ENCODE measurements at places on chromosomes 12 and 14.
A peak's percentile ranks its signal among the peaks of the same experiment; 100 is the strongest.

DNA sequence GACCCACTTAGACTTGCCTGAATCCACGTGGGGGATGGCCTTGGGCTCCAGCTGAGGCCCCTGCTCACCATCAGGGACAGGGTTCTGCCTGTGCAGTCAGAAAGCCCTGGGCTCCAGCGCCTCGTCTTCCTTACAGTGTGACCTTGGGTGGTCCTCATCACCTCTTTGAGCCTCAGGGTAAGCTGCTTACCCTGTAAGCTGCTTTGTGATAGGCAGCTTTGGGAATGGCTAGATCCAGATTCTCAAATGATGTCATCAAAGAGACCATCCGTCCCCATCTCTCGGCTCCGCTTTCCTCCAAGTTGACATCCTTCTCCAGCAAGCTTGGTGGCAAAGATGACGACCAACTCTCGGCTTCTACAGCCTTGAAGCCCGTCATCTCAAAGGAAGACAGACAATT, 127.0 kb downstream of the ADCK1 start:
- no peak for DNase-seq

DNA sequence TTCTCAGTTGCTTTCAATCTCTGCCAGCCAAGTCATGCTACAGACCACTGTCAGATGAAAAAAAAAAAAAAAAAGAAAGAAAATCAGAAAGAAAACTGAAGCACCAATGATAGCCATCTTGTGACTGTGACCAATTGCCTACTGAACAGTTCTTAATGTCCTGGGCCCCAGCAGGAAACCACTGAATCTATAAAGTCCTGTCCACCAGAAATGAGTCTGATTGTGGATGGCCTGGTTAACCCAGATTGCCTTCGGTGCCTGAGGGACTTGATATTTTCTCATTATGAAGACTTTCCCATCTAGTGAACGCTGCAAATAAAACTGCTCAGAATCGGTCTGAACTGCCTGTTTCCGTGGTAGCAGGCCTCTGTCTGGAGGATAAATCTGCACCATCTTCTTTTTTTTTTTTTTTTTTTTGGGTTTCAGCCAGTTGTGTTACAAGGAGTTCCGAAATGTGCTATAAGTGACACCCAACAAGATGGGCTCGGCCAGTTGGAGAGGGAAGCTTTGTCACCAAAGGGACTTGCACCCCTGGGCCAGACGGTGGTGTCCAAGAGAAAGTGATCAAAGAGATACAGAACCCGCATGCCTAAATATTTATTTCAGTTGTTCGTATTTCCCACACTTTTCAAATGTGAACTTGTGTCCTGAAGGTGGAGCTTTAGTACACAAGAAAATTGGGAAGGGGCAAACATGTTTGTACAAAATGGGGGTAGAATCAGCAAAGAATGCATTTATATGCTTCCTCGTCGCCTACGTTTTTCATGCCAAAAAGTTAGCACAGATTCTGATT, 3.0 kb upstream of the PLXNC1 start:
- peak; percentile 32 for DNase-seq

- no peak for DNase-seq
These were observed 159.0 kb downstream of the LRIG3 start for GRCh38 chr12:58761308-58761707.

GRCh38 chr14:104141621-104142091, 3.3 kb downstream of the KIF26A start:
- DNase-seq = no peak

- DNase-seq = no peak
These were observed 5.0 kb upstream of the MEG3 start for GRCh38 chr14:100820957-100821356.

- DNase-seq = no peak
These were observed 299.7 kb upstream of the FBXO33 start for GRCh38 chr14:39731912-39732311.

GRCh38 chr12:115761784-115762183, 515.7 kb downstream of the MED13L start:
- DNase-seq = no peak

- no peak for DNase-seq
These were observed 111.7 kb upstream of the MYL2 start for GRCh38 chr12:111031916-111032590.

GRCh38 chr12:126212824-126213223, 1147.6 kb downstream of the AACS start:
- DNase-seq = no peak

DNA sequence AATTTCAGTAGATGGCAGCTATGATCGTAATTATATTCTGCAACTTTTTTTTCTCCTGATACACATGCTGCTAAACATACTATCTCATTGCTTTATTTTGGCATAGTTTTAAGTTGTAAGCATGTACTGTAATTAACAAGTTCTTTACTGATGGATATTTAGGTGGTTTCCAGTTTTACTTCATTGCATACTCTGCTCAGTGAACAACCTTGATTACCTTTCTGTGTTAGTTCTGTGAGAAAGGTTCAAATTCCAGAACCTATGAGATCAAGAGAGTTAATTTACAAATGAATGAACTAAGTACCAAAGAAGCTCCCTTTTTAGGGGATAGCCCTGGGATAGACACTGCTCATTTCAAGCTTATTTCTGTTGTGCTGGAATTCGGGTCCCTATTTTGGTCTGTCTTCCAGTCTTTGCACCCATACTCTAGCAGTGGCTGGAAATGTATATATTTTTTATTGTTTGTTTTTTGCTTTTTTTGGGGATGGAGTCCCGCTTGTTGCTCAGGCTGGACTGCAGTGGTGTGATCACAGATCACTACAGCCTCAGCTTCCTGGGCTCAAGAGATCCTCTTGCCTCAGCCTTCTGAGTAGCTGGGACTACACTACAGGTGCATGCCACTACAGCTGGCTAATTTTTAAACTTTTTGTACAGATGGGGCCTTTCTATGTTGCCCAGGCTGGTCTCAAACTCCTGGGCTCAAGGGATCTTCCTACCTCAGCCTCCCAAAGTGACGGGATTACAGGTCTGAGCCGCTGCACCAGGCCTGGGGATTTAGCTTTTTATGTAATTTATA, 10.6 kb downstream of the PAPOLA start:
- no peak for DNase-seq

GRCh38 chr12:53695152-53696145, 19.6 kb upstream of the ATP5MC2 start:
- DNase-seq = no peak

DNA sequence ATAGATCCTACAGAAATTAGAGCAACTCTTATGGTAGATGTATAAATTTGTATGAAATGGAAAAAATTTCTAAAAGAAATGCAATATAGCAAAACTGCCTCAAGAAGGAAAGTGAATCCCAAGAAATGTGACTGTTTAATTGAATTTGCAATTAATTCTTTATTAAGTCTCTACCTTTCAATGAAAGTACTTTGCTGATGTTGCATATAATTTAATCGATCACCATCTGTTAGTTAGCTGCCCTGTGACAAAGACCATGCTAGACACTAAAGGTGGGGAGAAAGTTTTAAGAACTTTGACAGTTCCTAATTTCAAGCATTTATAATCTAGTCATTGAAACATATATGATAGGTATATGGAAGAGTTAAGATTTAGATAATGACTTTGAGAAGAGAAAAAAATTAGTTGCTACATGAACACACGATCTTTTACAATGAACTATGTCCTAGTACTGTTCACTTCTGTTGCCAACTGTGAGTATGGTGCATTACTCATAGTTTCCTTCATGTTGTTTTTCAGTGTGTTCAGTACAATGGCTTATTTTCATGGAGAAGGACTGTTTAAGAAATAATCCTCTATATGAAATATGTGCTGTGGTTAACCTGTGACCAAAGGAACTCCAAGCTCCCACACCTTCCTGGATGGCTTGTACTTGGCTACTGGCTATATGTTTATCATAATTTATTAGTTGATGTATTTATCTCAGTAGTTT, 128.4 kb downstream of the METTL25 start:
- DNase-seq = no peak

DNA sequence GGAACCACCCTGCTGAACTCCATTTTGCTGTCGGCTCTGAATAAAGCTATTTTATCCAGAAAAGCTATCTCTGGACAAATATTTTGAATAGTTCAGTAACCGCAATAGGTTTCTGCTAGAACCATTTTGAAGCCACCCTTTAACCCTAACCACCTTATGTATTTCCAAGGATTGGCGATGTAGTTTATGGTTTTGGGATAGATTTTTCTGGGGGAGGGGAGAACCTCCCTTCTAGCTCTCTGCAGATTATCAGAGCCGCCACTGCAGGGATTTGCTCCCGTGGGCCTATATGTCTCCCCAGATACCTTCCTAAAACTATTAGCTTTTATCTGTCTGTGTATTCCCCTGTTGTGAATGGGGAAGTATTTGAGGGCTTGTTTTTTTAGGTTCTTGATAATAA, 1.8 kb upstream of the TUBA1B start:
- DNase-seq = no peak
